ENCODE measurements at places on chromosomes 11 and 22.

- DNase-seq, result no peak
Measured at GRCh38 chr11:58193391-58193790, 4.5 kb downstream of the OR9Q2 start.

- DNase-seq, result no peak
Measured at GRCh38 chr22:26585104-26585790, 4.7 kb downstream of the TPST2 start.

- no peak for DNase-seq
Measured at GRCh38 chr11:69704508-69705253, 859 bp upstream of the FGF19 start.

DNA sequence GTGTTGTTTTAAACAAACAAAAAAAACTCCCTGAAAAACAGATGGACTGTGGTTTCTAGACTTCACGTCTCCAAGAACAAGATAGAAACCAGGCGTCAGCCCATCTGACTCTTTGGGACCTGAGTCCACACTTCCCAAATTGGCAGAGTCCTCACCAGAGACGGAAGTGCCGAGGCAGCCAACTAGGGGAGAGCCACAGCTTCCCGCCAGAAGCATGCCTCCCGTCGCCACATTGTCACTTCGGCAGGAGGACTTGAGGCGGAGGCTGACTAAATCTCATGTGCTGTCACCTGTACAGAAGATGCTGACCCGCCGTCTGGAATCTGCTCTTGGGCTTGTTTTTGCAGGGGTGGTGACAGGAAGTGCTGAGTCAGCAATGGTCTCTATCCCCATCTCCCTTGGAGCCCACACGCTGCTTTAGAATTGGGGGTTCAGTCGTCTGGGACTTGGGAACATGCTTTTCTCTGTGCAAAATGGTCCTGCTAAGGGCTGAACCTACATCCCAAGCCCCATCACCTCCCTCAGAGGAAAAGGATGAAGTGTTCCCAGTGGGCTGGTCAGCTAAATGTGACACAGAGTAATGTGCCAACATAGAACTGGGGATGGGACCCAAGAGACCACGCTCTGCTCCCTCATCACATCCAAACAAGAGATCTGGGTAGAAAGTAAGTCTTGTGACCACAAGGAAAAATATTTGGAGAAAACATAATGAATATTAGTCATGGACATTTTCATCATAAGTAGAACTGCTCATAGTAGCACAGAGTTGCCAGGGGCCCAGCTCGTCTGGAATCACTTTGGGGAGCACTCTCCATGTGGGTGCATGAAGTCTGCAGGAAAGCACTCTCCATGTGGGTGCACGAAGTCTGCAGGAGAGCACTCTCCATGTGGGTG, 152.9 kb downstream of the SNX19 start:
- DNase-seq, result no peak

DNA sequence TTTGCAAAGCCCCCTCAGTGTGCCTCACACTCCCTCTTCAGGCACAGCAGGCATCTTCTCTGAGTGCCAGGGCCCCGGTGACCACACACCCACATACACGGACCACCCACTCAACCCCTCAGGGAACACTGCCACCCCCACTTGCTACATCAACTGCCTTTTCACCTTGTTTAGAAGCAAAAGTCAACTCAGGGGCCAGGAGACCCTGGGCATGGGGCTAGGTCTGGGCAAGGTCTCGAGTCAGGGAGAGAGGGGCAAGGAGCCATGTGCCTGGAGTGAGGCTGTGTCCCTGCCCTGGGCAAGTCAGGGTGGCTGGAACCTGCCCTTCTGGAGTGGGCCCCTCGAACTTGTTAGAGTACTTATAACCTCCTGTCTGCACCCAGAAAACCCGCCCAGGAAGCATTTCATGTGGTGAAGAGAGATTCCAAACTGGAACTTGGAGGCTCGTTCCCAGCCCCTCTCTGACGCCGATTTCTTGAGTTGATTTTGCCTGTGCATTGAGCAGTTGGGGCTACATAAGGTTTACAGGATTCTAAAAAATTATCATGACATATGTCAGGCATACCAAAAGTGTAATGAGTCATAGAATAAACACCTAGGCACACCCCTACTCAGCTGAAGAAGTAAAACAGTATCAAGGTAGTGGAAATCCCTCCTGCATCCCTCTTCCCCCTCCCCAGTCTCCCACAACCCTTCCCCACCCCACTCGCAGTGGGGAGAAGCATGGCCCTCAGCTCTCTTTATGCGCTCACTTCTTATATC, 74.3 kb downstream of the MYEOV start:
- DNase-seq, result no peak

GRCh38 chr11:19869466-19869865, 156.8 kb downstream of the NAV2 start:
- DNase-seq, result no peak

DNA sequence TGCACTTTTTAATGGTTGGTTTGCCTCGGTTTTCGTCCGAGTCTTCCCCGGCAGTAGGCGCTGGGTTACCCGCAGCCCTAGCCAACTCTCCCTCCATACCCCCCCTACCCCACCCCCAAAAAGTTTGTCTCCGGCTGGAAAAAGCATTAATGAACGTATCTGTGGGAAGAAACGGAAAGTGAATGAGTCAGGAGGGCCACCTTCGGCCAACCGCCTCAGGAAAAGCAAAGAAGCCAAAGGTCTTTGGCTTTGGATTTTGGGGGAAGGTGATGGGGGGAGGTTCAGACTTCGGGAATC, 508 bp upstream of the FLI1 start:
- no peak for DNase-seq

GRCh38 chr22:27829620-27830019, 28.1 kb upstream of the MN1 start:
- no peak for DNase-seq

DNA sequence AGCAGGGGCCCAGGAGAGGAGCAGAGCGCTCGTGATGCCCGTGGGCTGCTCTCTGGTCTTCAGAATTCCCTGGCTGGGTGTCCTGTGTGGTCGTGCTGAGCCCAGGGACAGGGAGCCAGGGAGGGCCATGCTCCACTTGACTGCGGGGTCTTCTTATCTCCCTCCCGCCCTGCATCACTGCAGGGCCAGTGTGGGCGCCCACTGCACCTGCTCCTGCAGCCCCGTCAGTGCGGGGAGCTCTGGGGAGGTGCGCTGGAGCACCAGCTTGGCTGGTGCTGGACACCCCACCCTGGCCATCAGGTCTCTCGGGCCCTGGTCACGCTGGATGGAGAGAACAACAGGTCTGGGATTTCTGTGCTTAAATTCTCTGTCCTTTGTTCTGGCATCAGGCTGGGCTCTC, 31.8 kb downstream of the B3GAT1 start:
- no peak for DNase-seq

DNA sequence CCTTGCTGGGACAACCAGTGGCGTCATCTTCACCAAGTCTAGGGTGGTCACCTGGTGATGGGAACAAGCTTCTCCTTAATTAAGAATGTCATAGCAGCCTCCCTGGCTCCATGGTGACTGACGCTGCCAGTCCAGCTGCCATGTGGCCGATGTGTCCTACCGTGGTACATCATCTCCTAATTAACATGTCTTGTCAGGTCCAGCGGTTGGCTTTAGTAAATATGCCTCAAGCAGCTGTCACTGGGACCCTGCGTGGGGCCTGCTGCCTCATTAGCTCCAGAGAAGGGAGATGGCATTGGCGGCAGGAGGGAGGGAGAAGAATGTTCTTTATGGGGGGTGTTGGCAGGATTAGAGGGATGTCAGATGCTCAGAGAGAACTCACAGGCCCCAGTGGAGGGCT, 271.9 kb downstream of the ST3GAL4 start:
- no peak for DNase-seq

DNA sequence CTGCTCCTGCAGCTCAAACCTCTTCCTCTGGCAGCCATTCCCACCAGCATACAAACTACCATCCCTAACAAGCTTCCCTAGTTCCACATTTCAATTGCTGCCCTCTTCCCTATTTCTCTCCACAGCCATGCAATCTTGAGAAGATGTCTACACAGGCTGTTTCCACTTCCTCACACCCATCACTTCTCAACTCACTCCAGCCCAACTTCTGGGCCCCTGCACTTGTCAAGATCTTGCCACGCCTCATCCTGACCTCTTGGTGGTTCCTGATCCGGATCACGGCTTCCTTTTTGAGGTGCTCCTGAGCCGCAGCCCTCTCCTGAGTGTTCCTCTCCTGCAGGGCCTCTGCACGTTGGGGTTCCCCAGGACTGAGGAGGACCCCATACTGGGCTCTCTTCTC, 22.6 kb downstream of the RPL27A start:
- no peak for DNase-seq

DNA sequence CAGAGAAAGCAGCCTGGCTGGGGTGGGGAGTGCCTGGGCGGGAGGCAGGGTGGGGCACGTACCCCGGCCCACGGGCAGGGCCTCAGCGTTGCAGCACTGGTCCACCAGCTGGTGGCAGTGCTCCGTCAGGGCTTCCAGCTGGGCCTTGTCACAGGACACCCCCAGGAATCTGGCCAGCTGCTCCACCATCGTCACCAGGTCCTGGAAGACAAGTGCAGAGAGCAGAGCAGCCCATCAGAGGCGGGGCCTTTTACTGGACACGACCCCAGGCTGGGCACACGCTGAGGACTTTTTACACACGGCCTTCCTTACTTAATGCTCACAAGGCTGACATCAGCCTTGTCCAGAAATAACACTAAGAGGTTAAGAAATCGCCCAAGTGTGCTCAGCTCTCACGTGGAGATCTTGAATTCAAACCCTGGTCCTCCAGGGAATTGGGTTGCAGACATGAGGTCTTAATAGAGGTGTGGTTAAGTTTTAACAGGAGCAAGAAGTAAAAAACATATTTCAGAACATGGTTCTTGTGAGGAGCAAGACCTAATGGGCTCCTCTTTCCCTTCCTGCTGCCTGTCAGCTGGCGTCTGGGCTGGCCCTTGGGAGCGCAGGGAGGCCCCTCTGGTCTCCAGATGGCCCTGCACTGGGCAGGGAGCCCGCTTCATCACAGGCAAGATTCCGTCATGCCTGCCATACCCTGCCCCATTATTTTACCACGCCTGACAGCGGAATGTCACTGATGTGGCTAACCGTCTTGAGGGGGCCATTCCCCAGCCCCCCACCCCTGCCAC, 17.1 kb upstream of the EFCAB6 start:
- DNase-seq, result no peak

DNA sequence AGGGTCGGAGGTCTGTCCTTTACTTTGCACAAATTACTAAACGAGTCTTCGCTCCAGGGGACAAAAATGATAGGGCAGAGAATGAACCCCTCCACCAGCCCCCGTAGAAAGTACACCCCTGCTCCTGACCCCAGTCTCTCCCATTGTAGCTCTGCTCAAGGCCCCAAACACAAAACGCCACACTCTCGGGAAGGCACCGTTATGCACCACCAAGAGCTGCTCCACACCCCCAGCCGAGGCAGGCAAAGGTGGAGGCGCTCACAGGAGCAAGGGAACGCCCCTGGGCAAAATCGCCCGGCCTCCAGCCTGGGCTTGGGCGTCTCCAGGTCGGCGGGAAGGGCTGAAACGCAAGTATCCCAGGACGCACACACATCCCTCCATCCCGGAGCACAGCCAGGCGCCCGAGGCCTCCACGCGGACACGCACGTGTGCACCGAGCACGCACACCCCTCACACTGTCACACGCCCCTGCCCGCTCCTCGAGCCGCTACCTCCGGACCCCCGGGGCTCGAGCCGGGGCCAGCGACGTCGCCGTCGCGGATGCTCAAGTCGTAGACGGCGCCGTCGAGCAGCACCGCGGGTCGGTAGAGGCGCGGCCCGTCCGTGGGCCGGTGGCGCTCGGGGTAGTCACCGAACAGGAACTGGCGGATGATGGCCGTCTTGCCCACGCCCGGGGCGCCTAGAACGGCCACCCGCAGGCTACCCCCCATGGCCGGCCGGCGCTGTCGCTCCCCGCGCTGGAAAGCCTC, 786 bp downstream of the RASL10A start:
- no peak for DNase-seq

DNA sequence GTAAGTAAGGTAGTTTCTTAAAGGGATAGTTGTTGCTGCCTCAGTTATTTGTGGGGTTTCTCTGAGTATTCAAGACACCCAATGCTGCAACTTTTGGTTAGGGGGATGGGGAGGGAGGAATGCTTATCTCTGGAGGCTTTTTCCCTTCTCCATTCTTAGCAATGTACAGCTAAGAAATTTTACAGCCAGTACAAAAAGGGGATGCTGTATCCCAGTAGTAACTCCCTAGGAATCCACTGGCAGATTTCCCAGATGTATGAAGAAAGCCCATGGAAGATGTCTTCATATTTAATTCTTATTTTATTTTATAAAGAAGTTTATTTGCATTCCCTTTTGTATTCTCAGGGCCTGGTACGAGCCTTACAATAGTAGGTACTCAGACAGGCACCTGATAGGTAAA, 154.8 kb downstream of the ENTHD1 start:
- no peak for DNase-seq

DNA sequence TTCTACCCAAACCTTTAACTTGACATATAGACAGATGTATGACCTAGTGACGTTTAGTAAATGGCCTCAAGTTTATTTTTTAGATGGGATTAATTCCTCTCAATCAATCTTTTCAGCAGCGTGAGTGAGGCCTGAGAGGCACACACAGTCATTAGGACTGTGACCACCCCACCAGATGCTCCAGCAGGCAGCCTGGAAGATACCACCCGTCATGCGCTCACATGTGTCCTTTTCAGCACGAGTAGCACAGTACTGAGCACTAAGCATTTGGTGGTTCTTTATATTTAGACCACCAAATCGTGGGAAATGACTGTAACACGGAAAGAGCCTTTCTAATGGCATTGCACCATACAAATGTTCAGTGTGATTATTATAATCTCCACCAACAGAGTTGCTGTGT, 354.6 kb upstream of the DDI1 start:
- DNase-seq, result no peak

DNA sequence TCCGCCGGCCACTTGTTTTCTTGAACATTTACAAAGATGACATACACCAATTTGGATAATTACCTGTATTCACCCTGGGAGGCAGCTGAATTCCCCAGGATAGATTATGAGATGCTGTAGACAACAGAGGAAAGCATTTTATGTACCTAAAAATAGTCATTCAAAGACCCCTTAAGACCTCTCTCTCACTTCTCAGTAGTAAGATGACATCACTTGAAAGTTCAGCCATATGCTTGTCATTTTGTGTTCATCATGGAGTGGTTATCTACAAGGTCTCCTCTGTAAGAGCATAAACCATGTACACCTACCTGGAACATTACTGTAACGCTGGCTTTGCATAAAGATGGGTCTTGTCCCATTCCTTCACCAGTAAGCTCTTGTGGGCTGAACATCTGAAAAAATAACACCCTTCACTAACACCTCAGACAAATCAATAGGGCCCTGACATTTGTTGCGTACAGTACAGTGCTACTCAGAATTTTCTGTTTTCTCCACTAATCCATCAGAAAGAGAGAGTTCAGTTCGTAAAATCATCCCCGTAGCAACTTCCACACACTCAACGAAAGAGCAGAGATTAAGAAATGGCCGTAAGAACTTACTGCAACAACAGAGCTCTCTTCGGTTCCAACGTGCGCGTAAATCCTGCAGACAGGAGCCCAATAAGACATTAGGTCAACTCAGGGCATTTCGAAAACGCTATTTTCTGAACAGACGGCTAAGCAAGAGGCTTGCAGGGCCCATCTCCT, 15.6 kb upstream of the WDR74 start:
- DNase-seq, result no peak

- no peak for DNase-seq
Measured at GRCh38 chr11:46134540-46134939, 13.3 kb upstream of the PHF21A start.

Measured in NCI-H187 treated with DMSO at 0.1 percent for 48 hours (cell line).